Lung (tissue), 17 donors: ENCODE measurements at places on chromosomes 12 and 14. TPM values are rescaled to one million over a fixed set of nuclear protein-coding genes. Genes with fewer than 3 reads are reported as not detected.

DNA sequence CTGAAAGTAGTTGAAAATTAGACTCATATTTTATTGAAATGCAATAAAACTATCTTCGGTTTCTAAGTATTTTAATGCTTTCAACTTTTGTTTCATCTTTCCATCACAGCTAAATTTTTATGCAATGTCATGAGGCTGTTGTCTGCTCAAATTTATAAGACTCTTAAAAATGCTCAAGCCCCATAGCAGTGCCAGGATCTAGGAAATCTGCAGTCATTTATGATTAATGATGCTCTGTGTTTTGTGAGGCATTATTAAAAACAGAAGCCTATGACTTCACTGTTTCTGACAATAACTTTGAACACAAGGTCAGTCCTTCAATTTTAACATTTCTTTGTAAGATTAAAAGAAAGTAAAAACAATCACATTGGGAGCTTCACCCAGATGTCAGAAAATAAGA is 112.5 kb downstream of the ALX1 start:
- no peak overlapping the region for H3K27ac ChIP-seq
- H3K4me3 ChIP-seq = no peak overlapping the region
- H3K27me3 ChIP-seq = no peaks in the 10 kb centered on the region
- DNase-seq = no peak
- no peaks in the 10 kb centered on the region for H3K36me3 ChIP-seq

GRCh38 chr12:20210621-20211215 is 157.6 kb upstream of the PDE3A start:
- H3K4me1 ChIP-seq = peaks cover 16% of the 10 kb centered on the region
- H3K27ac ChIP-seq = no peak overlapping the region
- no peaks in the 10 kb centered on the region for H3K36me3 ChIP-seq
- no peaks in the 10 kb centered on the region for H3K27me3 ChIP-seq

DNA sequence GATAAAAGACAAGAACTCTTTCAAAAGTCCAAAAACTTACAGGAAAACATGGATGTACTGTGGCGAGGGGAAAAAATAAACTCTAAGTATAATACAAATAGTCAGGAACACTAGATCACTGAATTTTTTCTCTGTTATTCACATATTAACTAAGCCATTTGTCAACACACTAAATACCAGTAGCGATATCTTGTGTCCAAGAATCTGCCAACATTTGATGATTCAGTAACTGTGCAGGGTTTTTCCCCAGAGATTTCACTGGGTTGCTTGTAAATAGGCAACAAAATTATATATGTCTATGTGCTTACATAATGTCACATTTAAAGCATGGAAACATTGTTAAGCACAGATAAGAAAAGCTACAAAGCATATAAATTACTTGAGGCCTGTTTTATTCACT is 205.9 kb downstream of the KIF21A start:
- peak; percentile 16 for DNase-seq
- no peak overlapping the region for H3K27ac ChIP-seq
- H3K4me1 ChIP-seq = no peaks in the 10 kb centered on the region
- H3K4me3 ChIP-seq = no peak overlapping the region
- H3K36me3 ChIP-seq = no peaks in the 10 kb centered on the region

- H3K27me3 ChIP-seq = no peaks in the 10 kb centered on the region
- no peak overlapping the region for H3K27ac ChIP-seq
- H3K36me3 ChIP-seq = no peaks in the 10 kb centered on the region
- no peak for DNase-seq
These were observed 23.3 kb downstream of the LRTM2 start for GRCh38 chr12:1843641-1844005.

- no peak overlapping the region for H3K27ac ChIP-seq
- H3K27me3 ChIP-seq = no peaks in the 10 kb centered on the region
- H3K4me1 ChIP-seq = no peaks in the 10 kb centered on the region
- peak; percentile 8 for DNase-seq
These were observed 131.4 kb downstream of the BBS10 start for GRCh38 chr12:76216585-76217472.

DNA sequence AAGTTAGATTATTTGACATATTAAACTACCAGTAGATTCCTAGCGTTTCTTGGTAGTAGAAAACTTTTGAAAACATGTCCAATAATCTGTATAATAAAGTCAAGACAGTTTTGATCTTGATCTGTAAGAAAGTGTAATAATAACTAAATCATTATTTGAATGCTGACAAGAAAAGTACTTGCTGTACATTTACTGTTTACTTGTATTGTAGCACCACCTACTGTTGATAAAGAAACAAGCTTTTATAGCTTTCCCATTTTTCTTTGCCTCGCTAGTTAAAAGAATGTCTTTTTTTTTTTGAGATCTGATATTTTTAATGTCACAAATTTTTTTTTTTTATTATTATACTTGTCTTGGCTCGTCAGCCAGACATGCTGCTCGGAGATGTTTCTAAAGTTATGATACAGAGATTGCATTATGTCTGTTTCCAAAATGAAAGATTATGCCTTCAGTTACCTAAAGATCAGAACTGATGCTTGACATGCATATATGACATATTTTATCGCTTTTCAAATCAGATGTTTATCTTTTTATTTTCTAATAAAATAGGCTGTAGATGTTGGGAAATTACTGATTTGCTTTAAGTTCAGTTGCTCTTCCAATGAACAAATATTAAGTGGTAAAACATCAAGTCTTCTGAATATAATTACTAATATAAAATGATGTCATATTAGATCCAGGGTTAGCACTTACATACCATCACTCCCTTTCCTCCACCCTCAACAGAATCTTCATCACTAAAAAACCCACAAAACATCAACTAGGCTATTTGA is 140.5 kb downstream of the AKAP6 start:
- DNase-seq = peak; percentile 75
- H3K27me3 ChIP-seq = no peaks in the 10 kb centered on the region
- no peaks in the 10 kb centered on the region for H3K4me1 ChIP-seq
- H3K4me3 ChIP-seq = no peak overlapping the region
- H3K36me3 ChIP-seq = no peaks in the 10 kb centered on the region

- H3K27me3 ChIP-seq = no peaks in the 10 kb centered on the region
- no peaks in the 10 kb centered on the region for H3K4me1 ChIP-seq
- H3K27ac ChIP-seq = no peak overlapping the region
- no peaks in the 10 kb centered on the region for H3K36me3 ChIP-seq
- no peak overlapping the region for H3K4me3 ChIP-seq
- peak; percentile 48 for DNase-seq
These were observed 13.3 kb upstream of the RGS6 start for GRCh38 chr14:71918955-71919354.

- H3K36me3 ChIP-seq = no peaks in the 10 kb centered on the region
- no peak overlapping the region for H3K27ac ChIP-seq
- no peak for DNase-seq
- H3K4me1 ChIP-seq = no peaks in the 10 kb centered on the region
These were observed 162.4 kb downstream of the C12orf75 start for GRCh38 chr12:105492591-105493545.

DNA sequence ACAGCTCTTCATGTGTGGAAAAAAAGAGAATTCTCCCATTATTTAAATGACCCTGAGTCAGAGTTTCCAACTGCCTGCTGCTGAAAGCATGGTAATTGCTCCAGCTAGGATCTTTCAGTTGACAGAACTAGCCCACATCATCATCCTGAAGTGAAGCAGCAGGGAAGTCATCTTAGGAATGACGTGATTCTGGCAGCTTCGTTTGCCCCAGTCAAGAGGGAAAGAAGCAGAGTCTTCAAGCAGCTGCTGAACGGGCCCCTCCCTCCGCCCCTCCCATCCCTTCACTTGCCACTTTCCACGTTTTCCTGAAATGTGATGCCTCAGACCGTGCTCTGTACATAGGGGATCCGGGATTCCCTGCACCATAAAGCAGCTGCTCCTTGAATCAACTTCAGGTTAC is 455.0 kb upstream of the TMEM132C start:
- peak; percentile 55 for DNase-seq
- H3K4me3 ChIP-seq = no peak overlapping the region
- H3K27me3 ChIP-seq = no peaks in the 10 kb centered on the region
- H3K4me1 ChIP-seq = no peaks in the 10 kb centered on the region
- H3K27ac ChIP-seq = no peak overlapping the region

GRCh38 chr14:52125885-52126284 is 57.0 kb upstream of the NID2 start:
- H3K4me3 ChIP-seq = no peak overlapping the region
- H3K4me1 ChIP-seq = peaks cover 5% of the 10 kb centered on the region
- no peak for DNase-seq
- peak overlapping the region; percentile 38 for H3K27ac ChIP-seq
- H3K36me3 ChIP-seq = no peaks in the 10 kb centered on the region
- H3K27me3 ChIP-seq = no peaks in the 10 kb centered on the region

- no peak for DNase-seq
- no peak overlapping the region for H3K4me3 ChIP-seq
- H3K27ac ChIP-seq = no peak overlapping the region
- H3K27me3 ChIP-seq = no peaks in the 10 kb centered on the region
- peaks cover 19% of the 10 kb centered on the region for H3K36me3 ChIP-seq
- no peaks in the 10 kb centered on the region for H3K4me1 ChIP-seq
These were observed 1.0 kb upstream of the GPD1 start for GRCh38 chr12:50102646-50103309.

DNA sequence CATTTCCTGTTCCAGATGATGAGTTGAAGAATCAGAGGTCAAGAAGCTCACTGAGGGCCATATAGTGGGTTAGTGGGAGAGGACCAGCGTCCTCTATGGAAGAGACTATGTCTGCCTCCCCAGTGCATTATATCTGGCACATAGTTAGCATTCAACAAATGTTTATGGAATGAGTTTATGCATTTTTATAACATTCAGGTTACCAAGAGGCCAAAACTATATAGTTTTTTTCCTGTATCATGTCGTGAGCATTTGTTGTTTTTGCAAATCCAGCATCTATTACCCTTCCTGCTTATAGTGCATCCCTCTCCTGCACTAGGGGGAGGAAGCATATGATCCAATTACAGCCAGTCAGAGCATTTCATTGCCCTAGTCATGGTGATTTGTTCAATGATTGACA is 60.6 kb downstream of the SUDS3 start:
- no peaks in the 10 kb centered on the region for H3K36me3 ChIP-seq
- DNase-seq = no peak
- H3K27ac ChIP-seq = no peak overlapping the region
- H3K4me3 ChIP-seq = no peak overlapping the region

DNA sequence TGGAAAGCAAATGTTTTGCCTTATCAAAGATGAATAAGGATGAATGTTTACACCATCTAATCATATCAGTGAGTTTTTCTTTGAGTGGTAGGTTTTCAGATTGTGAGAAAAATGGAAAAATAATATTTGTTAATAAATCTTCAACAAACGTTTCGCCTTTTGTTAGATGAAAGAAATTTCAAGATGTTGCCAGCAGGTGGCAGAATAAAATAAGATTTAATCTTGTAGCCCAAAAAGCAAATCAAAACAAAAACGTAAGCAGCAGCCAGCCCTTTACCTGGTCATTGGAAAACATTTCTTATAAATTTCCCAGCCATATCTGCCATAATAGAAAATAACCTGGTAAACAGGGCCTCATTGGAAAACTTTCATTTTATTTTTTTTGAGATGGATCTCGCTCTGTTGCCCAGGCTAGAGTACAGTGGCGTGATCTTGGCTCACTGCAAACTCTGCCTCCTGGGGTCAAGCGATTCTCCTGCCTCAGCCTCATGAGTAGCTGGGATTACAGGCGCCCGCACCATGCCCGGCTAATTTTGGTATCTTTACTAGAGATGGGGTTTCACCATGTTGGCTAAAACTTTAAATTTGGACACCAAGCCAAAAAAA is 15.4 kb upstream of the TMEM120B start:
- H3K4me1 ChIP-seq = no peaks in the 10 kb centered on the region
- H3K36me3 ChIP-seq = no peaks in the 10 kb centered on the region
- peak; percentile 77 for DNase-seq
- no peak overlapping the region for H3K4me3 ChIP-seq

DNA sequence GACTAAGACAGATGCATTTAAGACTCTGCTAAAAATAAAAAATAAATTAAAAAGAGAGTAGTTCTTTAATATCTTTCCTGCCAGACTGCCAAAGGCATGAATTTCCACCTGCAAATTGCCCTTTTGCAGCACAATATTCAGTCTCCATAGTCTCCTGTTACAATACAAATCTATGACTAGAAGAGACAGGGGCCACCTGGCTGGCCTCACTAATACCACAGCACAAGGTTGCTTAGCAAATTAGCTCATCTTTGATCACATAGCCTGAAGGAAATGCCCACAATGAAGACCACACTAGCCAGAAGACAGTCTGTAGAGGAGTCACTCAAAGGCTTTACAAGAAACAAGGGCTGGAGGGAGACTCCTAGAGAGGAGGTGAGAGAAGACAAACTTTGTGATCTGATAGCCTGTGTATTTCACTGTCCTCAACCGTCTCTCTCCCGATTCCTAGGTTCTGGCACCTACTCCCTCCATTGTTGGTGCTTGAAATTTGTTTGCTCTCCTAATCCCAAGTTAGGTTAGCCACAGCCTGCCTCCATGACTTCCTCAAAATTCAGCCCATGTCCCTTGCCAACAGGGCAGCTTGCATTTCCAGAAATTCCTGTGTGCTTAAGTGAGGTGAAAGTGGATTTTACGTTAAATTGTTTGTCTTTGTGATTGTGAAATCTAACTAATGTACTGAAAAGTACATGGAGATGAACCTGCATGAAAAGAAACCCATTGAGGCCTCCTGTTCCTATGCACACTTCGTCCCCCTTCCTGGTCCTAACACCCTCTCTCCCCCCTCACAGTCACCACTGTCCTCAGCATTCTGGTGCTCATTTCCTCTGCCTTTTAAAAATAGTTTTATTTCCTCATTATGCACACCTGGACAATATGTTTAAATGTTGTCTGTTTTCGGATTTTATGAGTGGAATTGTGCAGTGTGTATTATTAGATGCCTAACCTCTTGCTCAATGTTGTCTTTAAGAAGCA is 88.7 kb upstream of the PLXNC1 start:
- no peak overlapping the region for H3K27ac ChIP-seq
- H3K4me1 ChIP-seq = no peaks in the 10 kb centered on the region
- no peak overlapping the region for H3K4me3 ChIP-seq
- DNase-seq = no peak
- no peaks in the 10 kb centered on the region for H3K27me3 ChIP-seq
- no peaks in the 10 kb centered on the region for H3K36me3 ChIP-seq

- H3K27ac ChIP-seq = no peak overlapping the region
- no peaks in the 10 kb centered on the region for H3K36me3 ChIP-seq
These were observed 2.8 kb upstream of the DLK1 start for GRCh38 chr14:100723830-100724437.

The CLEC2B gene
- 14.1 TPM for total RNA-seq

The APAF1 gene
- total RNA-seq = 15.4 TPM

The CLEC1B gene
- not detected for total RNA-seq

The DHRS2 gene
- 0.17 TPM for total RNA-seq

The FSCB gene
- not detected for total RNA-seq

The CLMN gene
- total RNA-seq = 33.5 TPM

The GZMH gene
- total RNA-seq = 1.2 TPM

The TAS2R46 gene
- 1.6 TPM for total RNA-seq

The GPX2 gene
- not detected for total RNA-seq

The IL31 gene
- total RNA-seq = not detected

The KLRB1 gene
- 1.4 TPM for total RNA-seq

The RNASE3 gene
- total RNA-seq = 0.31 TPM
